ENCODE measurements at places on chromosomes 1 and 21. TPM values are rescaled to one million over a fixed set of nuclear protein-coding genes. Genes with fewer than 3 reads are reported as not detected.

DNA sequence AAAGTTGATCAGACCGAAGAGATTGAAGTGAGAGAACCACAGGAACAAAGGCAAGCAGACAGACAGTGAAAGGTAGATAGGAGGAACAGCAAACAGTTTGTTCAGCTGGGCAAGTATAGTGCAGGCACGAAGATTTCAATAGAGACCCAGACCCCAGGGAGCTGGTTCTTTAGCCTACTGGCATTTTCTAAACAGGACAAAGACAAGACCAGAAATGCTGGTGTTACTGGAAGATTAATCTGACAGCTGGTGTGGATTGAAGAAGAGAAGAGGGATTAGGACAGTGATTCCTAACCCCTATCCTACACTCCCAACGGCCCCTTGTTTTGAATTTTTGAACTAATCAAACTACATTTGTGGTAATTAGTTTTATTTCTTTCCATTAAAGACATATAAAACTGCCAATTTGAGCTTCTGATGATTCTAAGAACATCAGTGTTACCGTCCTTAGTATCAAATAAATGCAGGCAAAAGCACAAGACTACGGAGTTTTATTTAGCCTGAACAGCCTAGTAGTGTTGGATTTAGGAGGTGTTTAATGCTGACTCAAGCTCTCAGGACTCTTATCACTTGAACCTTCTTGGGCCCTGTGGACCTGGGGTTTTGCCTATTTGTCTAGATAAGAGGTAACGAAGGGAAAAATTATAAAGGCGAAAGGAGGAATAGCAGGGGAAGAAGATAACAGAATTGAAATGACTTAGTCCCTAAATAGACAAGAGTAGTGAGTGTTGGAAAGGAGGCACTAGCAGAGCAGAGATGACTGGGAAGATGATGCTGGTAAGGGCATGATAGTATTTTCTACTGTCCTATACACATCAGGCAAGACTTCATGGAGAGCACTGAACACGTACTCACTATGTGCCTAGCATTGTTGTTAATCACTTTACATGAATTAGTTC is 2.0 kb downstream of the NPL start:
- no peak for DNase-seq
- H3K27ac ChIP-seq, result no peak overlapping the region
- H3K4me3 ChIP-seq, result no peak overlapping the region
- no peaks in the 10 kb centered on the region for H3K27me3 ChIP-seq
- H3K36me3 ChIP-seq, result peaks cover 2% of the 10 kb centered on the region

CNKSR1 gene
- total RNA-seq, result 0.80 TPM

GRCh38 chr1:89381618-89382017 is 17.8 kb downstream of the GBP6 start:
- H3K27me3 ChIP-seq, result peaks cover 6% of the 10 kb centered on the region
- no peaks in the 10 kb centered on the region for H3K36me3 ChIP-seq
- H3K4me1 ChIP-seq, result no peaks in the 10 kb centered on the region
- no peak overlapping the region for H3K27ac ChIP-seq
- DNase-seq, result no peak

CD160 gene
- not detected for total RNA-seq

GRCh38 chr1:226903819-226904716 is 33.7 kb downstream of the PSEN2 start:
- DNase-seq, result no peak
- no peak overlapping the region for H3K27ac ChIP-seq
- peaks cover 13% of the 10 kb centered on the region for H3K4me1 ChIP-seq
- H3K27me3 ChIP-seq, result no peaks in the 10 kb centered on the region
- peaks cover 11% of the 10 kb centered on the region for H3K36me3 ChIP-seq
- no peak overlapping the region for H3K4me3 ChIP-seq

DNA sequence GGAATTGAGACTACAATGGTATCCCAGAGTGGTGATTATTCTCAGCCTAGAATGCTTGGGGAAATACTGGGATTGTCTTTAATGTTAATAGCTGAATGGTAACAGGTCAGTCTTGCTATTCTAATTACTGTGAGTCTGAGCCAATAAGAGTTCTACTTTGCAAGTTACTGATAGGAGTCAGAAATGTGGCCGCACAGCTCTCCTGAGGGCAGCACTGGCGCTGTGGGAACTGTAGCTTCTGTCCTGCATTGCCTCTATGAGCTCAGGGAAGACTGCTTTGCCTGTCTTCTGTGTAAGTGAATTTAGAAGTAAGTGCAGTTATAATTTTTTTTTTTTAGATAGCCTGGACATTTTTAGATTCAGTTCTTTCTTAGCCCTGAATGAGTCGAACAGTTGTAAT is 10.0 kb upstream of the VAMP3 start:
- H3K36me3 ChIP-seq, result no peaks in the 10 kb centered on the region
- no peak for DNase-seq
- no peaks in the 10 kb centered on the region for H3K27me3 ChIP-seq
- H3K4me1 ChIP-seq, result no peaks in the 10 kb centered on the region
- no peak overlapping the region for H3K27ac ChIP-seq
- no peak overlapping the region for H3K4me3 ChIP-seq

- no peak overlapping the region for H3K4me3 ChIP-seq
- no peaks in the 10 kb centered on the region for H3K4me1 ChIP-seq
- H3K27ac ChIP-seq, result no peak overlapping the region
- peaks cover 50% of the 10 kb centered on the region for H3K27me3 ChIP-seq
These were observed 49.2 kb upstream of the ZC3H12A start for GRCh38 chr1:37425221-37425620.

DNA sequence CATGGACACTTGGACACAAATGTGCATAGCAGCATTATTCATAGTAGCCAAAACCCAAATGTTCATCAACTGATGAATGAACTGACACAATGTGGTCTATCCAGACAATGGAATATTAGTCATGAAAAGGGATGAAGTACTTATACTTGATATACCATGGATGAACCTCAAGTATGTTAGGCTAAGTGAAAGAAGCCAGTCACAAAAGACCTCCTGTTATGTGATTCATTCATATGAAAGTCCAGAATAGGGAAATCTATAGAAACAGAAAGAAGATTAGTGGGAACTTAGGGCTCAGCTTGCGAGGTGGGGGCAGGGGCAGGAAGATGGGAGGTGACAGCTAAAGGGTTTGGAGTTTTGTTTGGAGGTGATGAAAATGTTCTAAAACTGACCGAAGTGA is 7.4 kb downstream of the KCNE1 start:
- H3K4me1 ChIP-seq, result peaks cover 3% of the 10 kb centered on the region
- no peak overlapping the region for H3K4me3 ChIP-seq
- H3K27me3 ChIP-seq, result no peaks in the 10 kb centered on the region
- no peak for DNase-seq

DNA sequence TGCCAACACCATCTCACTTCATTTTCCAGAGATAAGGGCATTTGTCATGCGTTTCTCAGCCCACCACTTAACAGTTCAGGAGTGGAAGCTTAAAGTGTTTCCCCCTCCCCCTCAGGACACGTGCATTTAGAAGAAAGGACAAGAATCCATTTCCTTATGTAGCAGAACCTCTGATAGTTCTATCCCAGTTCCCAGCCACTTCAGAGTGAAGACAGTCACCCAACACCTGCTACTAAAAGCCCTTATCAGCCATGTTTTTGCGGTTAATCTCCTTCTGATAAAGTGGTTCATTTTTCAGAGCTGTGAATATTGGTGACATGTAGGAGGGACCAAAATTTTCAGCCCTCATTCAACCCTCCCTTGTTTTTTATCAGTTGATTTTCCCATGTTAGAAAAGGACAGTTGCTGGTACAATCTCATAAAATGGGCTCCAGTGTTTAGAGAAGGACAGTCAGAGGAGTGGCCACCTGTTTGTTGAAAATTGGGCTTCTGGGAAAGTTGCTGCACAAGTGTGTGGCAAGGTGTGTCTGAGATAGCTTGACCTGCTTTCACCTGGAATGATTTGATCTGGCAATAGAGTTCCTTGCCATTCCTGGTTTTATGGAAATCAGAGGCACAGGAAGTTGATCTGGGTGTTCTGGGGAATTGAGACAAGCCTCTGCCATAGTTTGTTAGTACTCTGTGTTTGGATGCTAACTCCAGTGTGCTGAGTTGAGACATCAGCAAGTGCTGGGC is 114.0 kb downstream of the PPP1R12B start:
- H3K4me1 ChIP-seq, result peaks cover 44% of the 10 kb centered on the region
- no peak overlapping the region for H3K4me3 ChIP-seq
- peaks cover 1% of the 10 kb centered on the region for H3K36me3 ChIP-seq
- DNase-seq, result no peak
- no peaks in the 10 kb centered on the region for H3K27me3 ChIP-seq

GPA33 gene
- total RNA-seq, result not detected

DNA sequence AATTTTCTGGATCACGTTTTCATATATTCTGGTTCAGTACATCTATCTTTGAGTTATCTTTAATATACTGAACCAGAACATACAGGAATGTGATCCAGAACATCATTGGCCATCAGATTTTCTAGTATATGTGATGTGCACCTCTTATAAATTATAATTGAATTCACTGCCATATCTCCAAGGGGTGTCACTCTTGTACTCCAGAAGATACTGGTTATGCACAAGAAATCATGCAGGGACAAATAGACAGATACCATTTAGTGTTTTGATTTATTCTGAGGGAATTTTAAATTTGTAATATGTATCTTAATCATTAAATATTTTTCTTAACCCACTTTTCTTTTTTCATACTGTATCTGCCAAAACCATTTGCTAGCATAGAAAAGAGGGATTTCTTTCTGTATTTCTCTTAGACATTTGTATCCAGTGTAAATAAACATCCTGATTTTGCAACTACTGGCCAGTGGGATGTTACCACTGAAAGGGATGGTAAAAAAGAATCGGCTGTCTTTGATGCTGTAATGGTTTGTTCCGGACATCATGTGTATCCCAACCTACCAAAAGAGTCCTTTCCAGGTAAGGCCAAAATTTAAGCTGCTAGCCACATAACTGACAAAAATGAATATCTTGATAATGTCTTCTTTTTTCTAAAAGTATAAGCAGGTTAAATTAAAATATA is 16.7 kb downstream of the FMO3 start:
- H3K27ac ChIP-seq, result no peak overlapping the region
- no peaks in the 10 kb centered on the region for H3K27me3 ChIP-seq
- no peak overlapping the region for H3K4me3 ChIP-seq
- peaks cover 40% of the 10 kb centered on the region for H3K4me1 ChIP-seq
- no peak for DNase-seq

LHX8 gene
- not detected for total RNA-seq

- peaks cover 1% of the 10 kb centered on the region for H3K36me3 ChIP-seq
- peaks cover 24% of the 10 kb centered on the region for H3K4me1 ChIP-seq
- H3K4me3 ChIP-seq, result no peak overlapping the region
- no peak for DNase-seq
- H3K27me3 ChIP-seq, result no peaks in the 10 kb centered on the region
These were observed 71.2 kb upstream of the RUNX3 start for GRCh38 chr1:25001125-25001915.

C2CD4D gene
- not detected for total RNA-seq

SEC16B gene
- total RNA-seq, result 5.7 TPM

DNA sequence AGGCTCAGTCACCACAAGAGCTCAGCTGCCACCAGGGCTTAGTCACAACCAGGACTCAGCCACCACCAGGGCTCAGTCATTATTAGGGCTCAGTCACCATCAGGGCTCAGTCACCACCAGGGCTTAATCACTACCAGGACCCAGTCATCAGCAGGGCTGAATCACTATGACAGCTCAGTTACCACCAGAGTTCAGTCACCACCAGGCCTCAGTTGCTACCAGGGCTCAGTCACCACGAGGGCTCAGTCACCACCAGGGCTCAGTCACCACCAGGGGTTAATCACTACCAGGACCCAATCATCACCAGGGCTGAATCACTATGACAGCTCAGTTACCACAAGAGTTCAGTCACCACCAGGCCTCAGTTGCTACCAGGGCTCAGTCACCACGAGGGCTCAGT is 196.2 kb downstream of the NPHP4 start:
- no peak overlapping the region for H3K27ac ChIP-seq
- no peaks in the 10 kb centered on the region for H3K4me1 ChIP-seq
- no peaks in the 10 kb centered on the region for H3K27me3 ChIP-seq
- no peak overlapping the region for H3K4me3 ChIP-seq

CFHR3 gene
- not detected for total RNA-seq

DNA sequence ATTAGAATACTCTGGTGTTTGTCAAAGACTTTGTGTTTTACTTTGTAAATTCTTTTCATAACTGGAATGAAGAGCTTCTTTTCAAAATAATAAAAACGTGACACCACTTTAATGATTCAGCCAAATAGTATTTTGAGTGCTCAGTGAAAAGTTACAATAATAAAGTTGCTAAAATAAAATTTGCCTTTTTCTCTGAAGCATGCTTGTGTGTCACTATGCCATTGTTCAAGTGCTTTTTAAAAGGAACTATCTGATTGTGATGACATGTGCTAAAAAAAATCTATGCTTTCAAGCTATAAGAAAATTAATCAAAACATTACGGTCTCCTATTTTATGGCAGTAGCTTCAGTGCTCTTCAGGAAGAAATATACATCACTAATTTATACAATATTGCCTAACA is 1290.5 kb upstream of the B3GALT2 start:
- H3K4me3 ChIP-seq, result no peak overlapping the region
- no peaks in the 10 kb centered on the region for H3K36me3 ChIP-seq
- H3K27ac ChIP-seq, result no peak overlapping the region
- no peak for DNase-seq

DNA sequence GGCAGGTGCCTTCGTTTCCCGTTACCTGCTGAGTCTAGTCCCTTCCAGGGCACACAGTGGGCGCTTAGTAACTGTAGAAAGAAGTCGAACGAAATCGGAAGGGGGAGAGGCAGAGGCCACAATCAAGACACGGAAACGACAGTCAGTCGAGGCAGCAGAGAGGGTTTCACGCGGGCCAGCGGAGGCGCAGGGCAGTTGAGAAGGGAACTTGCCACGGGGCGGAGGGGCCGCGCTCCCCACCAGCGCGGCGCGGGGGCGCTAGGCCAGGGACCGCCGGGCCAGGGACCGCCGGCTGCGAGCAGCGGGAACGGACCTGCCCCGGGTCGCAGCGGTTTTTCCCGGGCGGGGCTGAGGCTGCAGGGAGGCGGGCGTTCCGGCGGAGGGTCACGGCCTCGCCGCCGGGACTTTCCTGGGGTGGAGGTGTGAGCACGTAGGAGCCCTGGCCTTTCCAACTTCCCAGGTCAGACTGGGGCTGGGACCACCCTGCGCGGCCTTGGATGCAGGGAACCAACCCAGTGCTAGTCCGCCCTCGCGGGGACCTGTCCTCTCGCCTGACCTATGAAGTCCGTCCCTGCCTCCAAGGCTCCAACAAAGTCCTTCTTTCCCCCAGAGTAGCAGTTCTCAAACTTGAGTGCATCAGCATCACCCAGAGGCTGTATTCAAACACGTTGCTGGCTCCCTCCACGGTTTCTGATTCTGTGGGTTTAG is 150.1 kb upstream of the FGGY start:
- peak overlapping the region; percentile 76 for H3K4me3 ChIP-seq
- DNase-seq, result peak; percentile 85
- H3K27ac ChIP-seq, result no peak overlapping the region
- H3K4me1 ChIP-seq, result peaks cover 52% of the 10 kb centered on the region
- no peaks in the 10 kb centered on the region for H3K27me3 ChIP-seq

- H3K27me3 ChIP-seq, result peaks cover 3% of the 10 kb centered on the region
- H3K36me3 ChIP-seq, result no peaks in the 10 kb centered on the region
- peaks cover 13% of the 10 kb centered on the region for H3K4me1 ChIP-seq
- H3K27ac ChIP-seq, result no peak overlapping the region
These were observed 20.6 kb upstream of the MTARC2 start for GRCh38 chr1:220727519-220727918.
